A549 treated with DMSO at 1 μM for 4 hours (cell line): ENCODE measurements at places on chromosomes 2 and 18. TPM values are rescaled to one million over a fixed set of nuclear protein-coding genes. Genes with fewer than 3 reads are reported as not detected.

POTEI gene
- total RNA-seq = 0.01 TPM in 1 of 5 replicates, not detected in the others

ONECUT2 gene
- 0.31 to 0.63 TPM (median 0.57 TPM) in 5 replicates for total RNA-seq

TFPI gene
- total RNA-seq = 41.4 to 72.0 TPM (median 62.0 TPM) in 5 replicates

SCN3A gene
- total RNA-seq = 0.01 to 0.07 TPM in 2 of 5 replicates, not detected in the others

TUBA3E gene
- not detected in 5 replicates for total RNA-seq

SETBP1 gene
- total RNA-seq = 0.65 to 0.87 TPM (median 0.79 TPM) in 5 replicates

NUP35 gene
- 35.3 to 40.9 TPM (median 37.4 TPM) in 5 replicates for total RNA-seq

TUBB8B gene
- 0.14 TPM in 1 of 5 replicates, not detected in the others for total RNA-seq

RDH14 gene
- total RNA-seq = 34.9 to 45.2 TPM (median 38.0 TPM) in 5 replicates

EDAR gene
- total RNA-seq = 0.02 TPM in 2 of 5 replicates, not detected in the others

LYG2 gene
- total RNA-seq = not detected in 5 replicates

TAF4B gene
- total RNA-seq = 5.2 to 7.0 TPM (median 5.3 TPM) in 5 replicates

COL4A4 gene
- total RNA-seq = 0.89 to 2.7 TPM (median 1.9 TPM) in 5 replicates
